Stimulated activated CD8-positive, alpha-beta memory T cell treated with anti-CD3 and anti-CD28 coated beads, Interleukin-4, amount 100 ng/mL, for 4 hours (primary cell): ENCODE measurements at places on chromosomes 2 and 18.

DNA sequence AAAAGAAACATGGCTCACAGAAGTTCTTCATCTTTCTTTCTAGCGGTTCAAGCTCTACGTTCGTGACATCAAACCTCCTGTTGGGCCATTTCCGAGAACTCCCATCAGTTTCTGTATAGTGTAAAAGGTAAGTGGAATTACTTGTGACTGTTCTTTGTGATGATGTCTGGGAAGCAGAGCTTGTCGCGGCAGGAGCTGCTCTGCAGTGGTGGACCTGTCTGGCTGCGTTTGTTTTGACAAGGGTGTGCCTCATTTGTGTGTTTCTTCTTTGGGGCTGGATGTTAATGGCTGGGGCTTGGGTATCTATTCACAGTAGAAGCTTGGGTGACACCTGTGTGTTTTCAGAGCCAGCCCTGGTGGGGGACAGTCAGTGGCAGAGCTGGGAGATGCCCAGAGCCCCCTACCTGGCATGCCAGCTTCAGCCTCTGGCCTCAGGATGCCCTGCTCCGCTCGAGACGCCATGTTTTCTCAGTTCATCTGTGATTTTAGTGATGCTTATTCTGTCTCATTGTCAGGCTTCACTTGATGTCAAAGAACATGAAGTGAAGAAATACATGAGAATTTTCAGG, 59.6 kb downstream of the LDLRAD4 start:
- DNase-seq = no peak

DNA sequence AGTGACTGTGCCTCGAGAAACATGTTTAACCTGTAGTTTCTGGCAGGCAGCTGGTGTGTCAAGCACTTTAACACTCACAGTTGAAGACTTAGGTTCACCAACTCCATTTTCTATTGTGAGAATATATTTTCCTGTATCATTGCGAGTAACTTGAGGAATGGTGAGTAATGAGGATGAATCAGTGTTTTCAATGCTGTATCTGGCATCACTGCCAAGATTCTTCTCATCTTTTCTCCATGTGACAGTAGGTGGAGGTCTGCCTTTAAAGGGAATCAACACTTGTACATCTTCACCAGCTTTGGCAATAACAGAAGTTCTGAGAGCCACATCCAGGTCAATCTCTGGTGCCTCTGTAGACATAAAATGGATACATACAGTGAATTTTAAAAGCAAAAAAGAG, 72.8 kb downstream of the PLEKHA3 start:
- DNase-seq = no peak

DNA sequence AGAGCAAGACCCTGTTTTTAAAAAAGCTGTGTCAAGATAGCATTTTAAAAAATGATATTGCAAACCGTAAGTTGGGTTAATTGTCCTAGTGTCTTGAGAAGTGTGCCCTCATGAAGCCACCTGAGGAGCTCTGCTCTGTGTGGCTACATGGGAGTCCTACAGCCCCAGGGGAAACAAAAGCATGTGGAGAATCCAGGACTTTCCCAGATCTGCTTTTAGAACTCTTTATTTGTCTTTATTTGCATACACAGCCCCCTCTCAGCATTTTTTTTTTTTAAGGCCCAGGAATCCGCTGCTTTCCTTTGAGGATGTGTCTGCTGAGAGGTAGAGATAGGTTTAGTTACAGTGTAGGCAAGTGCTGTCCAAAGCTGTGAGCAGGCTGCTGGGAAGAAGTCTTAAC, 219.2 kb downstream of the FHOD3 start:
- DNase-seq = no peak

DNA sequence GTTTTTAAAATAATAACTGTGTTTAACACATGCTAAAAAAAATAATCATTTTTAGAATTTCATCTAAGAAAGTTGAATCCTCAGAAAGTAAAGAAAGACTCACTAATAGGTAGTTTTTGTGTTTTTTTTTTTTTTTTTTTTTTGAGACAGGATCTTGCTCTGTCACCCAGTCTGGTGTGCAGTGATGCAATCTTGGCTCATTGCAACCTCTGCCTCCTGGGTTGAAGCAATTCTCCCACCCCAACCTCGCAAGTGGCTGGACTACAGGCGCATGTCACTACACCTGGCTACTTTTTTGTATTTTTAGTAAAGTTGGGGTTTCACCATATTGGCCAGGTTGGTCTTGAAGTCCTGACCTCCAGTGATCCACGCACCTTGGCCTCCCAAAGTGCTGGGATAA, 7.1 kb downstream of the CKAP2L start:
- DNase-seq = no peak

DNA sequence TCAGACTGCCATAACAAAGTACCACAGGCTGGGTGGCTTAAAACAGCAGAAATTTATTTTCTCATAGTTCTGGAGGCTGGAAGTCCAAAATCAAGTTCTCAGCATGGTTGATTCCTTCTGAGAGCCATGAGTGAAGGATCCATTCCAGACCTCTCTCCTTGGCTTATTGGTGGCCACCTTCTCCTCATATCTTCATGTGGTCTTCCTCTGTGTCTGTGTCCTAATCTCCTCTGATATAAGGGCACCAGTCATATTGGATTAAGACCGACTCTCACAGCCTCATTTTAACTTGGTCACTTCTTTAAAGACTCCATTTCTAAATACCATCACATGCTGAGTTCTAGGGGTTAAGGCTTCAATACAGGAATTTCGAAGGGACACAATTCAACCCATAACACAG, 65.1 kb downstream of the CFAP221 start:
- no peak for DNase-seq

DNA sequence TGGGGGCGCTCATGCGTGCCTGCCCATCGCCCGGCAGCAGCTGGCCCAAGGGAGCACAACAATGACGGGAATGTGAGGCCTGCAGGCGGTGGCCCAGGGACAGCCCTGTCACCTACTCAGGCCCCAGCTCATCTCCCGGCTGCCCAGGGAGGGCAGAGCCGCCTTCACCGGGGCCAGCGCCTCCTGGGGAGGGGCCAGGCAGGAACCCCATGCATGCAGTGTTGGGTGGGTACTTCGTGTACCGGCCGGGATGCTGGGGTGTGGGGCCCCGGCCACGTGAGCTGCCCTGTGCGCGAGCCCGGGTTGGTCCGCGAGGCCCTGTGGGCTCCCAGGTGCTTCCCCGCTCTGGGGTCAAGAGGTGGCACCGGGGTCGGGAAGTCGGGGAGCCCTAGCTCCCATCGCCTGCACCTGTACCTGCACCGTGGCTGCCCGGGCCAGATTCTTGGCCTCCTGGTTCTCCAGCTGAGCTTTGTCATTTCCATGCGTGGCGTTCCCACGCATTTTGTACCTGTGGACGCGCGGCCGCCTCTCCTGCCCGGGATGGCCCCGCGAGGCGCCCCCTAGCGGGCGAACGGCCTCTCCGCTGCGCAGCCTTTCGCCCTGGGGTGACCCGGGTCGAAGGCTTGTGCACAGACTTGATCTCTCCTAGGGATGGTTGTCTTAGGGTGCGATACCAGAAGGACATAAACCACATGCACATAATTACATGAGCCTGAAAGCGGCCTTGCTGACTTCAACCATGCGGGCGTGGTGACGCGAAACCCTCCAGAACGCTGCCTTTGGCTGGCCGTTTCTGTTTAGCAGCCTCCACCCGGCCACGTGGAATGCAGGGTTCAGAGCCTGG, 950 bp downstream of the KLHL30 start:
- DNase-seq = no peak

- no peak for DNase-seq
Observed at GRCh38 chr18:76195601-76196000, 299.4 kb downstream of the ZNF516 start.
